T-helper 9 cell (primary cell): ENCODE measurements at places on chromosomes 1 and 21.

GRCh38 chr1:10515301-10515975 is 40.7 kb downstream of the PEX14 start:
- DNase-seq: no peak

- no peak for DNase-seq
These were observed 237.0 kb upstream of the SGIP1 start for GRCh38 chr1:66296951-66297350.

GRCh38 chr1:9558271-9558945 is 19.1 kb downstream of the SLC25A33 start:
- DNase-seq: no peak

DNA sequence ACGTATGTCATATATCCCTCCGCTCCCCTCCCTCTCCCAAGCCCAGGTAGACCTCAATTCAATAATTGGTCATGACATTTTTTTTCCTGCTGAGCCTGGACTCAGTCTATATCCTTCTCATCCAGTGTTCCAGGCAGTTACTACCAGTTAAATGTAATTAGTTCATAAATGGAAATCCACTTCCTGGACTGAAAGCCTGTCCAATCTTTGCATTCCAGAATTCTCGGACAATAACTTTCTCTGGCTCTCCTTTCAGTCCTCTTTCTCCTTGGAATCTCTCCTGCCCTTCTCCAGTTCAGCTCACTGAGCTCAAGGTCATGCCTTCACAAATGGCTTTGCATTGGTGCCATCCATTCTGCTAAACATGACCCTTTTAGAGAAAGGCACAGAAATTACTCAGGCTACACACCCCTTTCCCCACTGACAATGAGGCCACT is 34.8 kb downstream of the VWA5B1 start:
- no peak for DNase-seq

- DNase-seq: no peak
These were observed 12.4 kb upstream of the C2CD2 start for GRCh38 chr21:41966041-41966833.

GRCh38 chr1:226082959-226083301 is 20.4 kb downstream of the H3-3A start:
- no peak for DNase-seq

DNA sequence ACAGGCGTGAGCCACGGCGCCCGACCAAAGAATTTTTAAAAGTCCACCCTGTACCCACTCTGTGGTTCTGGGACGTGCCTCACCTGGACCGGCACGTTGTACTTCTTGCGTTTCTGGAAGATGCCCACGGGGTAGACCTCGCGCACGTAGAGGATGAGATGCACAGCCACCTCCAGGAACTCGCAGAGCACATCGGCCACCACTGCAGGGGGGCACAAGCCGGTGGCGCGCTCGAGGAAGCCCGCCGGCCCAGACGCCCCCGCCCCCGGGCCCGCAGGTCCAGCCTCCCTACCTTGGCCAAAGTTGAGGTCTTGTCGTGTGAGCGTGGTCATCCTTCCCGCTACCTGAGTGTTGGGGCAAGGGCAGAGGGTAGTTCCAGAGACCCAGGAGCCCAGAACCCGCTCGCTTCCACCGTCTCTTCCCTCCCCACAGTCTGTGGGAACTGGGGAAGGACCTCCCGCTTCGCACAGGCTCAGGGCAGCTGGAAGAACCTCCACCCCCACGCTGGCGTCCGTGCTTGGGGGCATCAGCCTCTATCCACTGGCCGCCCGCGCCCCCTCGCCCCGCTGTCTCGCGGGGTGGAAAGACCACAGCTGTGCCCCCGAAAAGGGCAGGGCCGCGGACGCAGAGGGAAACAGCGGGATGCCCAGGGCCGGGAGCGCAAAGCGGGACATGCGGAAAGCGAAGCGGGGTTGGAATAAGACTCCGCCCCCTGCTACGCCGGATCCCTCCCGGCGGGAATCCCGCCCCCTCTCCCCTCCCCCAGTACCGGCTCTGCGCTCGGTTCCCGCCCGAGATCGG is 478 bp downstream of the MAD2L2 start:
- no peak for DNase-seq

DNA sequence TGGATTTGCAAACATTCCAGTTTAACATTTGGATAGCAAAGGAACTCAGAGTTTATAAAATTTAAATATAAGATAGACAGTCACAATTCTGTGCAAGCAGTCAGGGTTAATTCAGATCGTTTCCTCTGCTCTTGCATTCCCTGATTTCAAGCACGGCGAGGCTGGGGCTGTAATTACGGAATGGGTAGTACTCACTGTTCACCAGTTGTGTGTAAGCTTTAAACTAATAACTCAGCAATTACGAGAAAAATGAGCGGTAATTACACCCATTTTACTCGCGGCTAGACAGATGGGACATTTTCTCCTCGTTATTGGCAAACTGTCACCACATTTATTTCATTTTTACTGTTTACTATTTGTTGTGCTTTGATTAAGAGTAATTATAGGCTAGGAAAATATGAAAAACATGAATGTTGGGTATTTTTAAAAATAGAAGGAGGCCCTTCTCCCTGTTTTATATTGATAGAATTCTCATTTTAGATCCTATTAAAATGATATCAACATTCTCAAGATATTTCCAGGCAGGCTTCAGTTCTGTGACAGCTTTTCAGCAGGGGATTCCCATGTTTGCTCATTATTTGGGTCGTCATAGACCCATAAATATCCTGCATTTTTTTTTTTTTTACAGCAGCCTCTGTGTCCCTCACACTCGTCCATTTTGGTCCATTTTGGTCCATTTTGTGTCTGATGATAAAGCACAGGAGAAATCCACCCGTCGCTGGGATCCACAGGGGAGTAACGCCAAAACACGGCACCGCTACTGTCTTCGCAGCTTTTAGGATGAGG is 208.3 kb downstream of the DSCAM start:
- DNase-seq: no peak

DNA sequence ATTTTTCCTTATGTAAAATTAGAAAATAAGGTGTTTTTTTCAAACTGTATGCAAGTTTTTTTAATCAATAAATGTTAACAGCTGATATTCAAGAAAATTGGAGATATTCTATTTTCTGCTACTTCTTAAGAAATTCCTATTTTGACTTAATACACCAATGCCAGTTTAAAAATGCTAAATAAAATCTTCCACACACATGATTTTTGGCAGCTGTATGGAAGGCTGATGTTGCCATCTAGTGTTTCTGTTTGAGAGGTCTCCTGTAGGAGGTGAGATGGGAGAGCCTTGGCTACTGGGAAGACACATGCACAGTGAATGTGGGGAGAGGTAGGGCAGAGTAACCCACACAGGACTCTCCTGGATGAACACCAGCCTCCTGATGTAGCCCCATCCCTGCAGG is 29.2 kb upstream of the OR2B11 start:
- DNase-seq: peak; percentile 4

DNA sequence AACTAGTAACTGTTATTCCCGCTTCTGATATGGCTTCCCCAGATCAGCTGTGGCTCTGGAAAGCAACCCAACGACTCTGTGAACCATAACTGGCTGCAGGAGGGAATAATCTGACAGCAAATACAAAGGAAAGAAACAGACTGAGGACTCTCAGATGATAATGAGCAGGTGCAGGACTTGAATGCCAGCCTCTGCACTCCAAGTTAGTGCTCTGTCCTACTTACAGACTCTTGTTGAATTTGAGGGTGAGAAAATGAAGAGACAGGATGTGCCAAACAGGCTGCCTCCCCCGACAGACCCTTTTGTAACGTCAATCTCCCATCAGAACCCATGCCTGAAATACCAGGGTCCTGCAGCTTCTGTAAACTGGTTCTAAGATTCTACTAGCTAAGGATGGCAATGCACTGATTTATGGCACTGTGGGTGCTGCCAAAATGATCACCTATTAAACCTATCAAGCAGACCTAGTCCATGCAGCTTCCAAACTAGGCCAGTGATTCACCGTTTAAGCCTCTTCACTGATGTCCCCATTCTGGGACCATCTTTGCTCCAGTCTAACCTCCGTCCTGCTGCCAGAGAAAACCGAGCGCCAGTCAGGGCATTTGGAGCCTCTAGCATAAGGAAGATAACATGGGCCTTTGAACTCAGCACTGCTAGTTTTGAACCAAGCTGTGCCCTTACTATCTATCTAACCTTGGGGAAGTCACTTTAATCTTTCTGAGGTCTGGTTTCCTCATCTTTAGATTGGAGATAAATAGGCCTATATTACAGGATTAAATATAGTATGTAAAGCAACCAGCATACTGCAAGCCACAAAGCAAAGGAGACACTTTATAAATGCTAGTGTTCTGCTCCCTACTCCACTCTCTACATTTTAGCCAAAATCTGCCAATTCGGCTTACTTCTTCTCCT is 4.8 kb downstream of the MKNK1 start:
- DNase-seq: no peak

- no peak for DNase-seq
These were observed 2.1 kb upstream of the OBSCN start for GRCh38 chr1:228205526-228206436.

DNA sequence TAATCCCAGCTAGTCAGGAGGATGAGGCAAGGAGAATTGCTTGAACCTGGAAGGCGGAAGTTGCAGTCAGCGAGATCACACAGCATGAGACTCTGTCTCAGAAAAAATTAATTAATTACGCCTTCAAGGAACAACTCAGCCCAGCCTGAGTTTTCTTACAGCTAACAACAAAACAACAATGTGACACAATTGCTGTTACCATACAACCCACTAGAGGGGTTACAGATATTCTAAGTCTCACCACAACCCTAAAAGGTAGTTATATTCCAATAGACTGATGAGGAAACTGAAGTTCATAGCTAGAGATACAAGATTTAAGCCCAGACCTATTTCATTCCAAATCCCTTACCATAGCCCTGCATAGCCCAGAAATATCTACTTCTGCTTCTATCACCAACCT is 2.9 kb upstream of the LRRC8C start:
- DNase-seq: no peak

- no peak for DNase-seq
These were observed 573.5 kb downstream of the SMYD3 start for GRCh38 chr1:245933431-245934045.

DNA sequence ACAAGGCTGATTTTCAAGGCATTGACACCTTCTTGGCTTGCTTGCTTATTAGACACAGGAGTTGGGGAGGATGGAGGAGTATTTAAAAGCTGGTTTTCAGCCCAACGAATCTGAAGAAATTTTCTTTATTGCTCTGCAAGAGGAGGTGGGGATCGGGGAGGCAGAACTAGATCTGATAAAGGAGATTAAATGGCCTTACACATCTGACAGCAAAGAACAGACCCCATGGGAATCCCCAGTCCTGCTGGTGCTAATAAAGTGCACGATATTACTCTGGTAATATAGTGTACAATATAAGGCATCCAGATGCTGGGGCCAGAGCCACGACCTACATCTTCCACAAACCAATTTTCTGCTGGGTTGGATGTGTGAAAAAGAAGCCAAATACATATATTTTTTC is 323.0 kb downstream of the OMA1 start:
- DNase-seq: no peak

GRCh38 chr1:75529488-75529887 is 81.4 kb downstream of the SLC44A5 start:
- DNase-seq: no peak

GRCh38 chr1:178798232-178798861 is 72.5 kb downstream of the ANGPTL1 start:
- DNase-seq: no peak

- no peak for DNase-seq
These were observed 472.7 kb downstream of the PLPP3 start for GRCh38 chr1:56106531-56107274.

DNA sequence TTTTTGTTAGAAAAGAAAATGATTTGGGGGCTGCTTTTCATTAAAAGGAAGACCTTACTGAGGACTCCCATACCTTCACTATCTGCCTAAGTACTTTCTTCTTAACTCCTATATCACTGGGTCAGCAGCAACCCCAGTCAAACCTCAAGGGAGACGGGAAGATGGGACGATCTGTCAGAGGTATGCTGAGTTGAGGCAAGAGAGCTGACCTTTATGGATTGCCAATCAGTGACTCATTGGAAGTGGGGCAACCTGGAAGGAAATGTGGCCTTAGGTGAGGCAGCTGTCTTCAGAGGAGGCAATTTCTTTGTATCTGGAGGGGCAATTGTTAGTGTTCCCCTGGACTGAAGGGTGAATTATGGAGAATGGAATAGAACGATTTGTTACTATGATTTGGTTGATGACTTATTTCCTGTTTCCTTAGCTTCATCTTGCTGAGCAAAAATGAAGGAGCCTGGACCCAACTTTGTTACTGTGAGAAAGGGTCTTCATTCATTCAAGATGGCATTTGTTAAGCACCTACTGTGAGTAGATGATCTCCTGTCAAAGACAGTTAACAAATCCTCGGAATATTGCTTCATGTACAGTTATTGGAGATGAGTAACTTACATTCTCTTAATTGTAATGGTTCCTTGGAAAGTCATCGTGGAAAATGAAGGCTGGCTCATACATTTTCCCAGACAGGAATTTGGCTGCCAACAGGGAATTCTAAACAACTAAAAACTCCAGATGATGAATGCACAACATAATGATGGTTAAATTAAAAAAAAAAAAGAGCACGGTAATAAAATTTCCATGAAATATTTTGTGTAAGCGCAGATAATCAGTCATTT is 134.7 kb upstream of the KCNJ15 start:
- no peak for DNase-seq

GRCh38 chr1:40302475-40302874 is 14.6 kb downstream of the COL9A2 start:
- DNase-seq: no peak

GRCh38 chr1:81499487-81499886 is 301.2 kb upstream of the ADGRL2 start:
- DNase-seq: no peak

DNA sequence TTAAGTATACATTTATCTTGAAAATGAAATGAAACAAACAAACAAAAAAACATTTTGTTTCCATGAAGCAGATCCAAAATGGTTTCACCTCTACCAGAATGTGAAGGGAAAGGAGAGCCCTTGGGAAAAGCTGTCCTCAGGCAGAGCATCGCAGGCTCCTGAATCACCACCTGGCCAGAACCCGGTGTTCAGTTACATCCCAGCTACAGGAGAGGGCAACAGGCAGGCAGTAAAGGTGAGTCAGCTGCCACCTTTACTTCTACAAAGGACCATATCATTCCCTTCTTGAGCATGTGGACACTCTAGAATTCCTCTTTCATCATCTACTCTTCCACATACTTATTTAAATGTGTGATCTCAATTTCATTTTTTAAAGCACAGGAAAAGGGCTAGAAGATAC is 151.2 kb downstream of the PIGK start:
- no peak for DNase-seq

DNA sequence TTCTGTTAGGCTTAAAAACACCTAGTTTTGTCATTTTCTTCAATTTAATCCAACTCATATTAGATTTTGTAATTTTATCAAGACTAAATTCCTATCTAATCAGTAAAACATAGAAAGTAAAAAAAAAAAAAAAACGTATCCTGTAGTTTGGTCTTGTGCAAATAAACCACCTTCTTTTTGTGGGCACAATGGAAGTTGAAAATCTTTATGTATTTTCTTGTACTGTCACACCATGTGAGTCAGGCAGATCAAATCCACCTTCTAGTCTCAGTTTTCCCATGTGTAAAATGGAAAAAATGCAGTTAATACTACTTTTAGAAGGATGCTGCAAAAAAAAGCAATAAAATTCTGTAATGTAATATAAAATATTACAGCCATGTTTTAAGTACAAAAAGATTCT is 129.8 kb downstream of the CYYR1 start:
- DNase-seq: no peak

- DNase-seq: no peak
These were observed 101.1 kb downstream of the NPHP4 start for GRCh38 chr1:5891137-5891536.
